Foreskin fibroblast (primary cell): ENCODE measurements at places on chromosomes 1 and 21.

- DNase-seq = peak; percentile 54
These were observed at the start of gene FAM78B for GRCh38 chr1:166166698-166167571. Gene FAM78B, minus strand, starts transcription at chr1:166167001. Its CDS starts 753 bp downstream, at chr1:166166248.

GRCh38 chr1:63087966-63088365 is 234.4 kb upstream of the FOXD3 start:
- peak; percentile 4 for DNase-seq

DNA sequence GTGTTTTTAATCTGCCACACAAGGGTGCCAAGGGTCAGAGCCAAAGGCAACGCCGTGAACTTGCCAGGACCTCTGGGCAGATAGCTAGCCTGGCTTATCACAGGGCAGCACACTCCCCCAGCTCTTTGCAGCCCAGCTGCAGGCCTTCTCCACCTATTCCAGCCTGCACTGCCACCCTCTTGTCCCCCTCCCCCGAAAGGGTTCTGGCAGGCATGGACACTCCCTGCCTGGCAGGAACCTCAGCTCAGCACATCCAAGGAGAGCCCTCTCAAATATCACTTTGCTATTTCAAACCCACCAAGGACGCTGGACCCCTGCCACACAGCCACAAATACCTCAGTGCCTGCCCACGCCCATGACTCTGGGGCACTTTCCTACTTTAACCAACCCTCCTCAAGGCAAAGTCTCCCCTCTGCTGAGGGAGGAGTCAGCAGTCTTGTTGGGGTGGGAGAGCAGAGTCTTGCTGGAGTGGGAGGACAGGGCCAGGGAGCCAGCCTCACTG is 9.1 kb downstream of the SSBP3 start:
- DNase-seq = no peak

DNA sequence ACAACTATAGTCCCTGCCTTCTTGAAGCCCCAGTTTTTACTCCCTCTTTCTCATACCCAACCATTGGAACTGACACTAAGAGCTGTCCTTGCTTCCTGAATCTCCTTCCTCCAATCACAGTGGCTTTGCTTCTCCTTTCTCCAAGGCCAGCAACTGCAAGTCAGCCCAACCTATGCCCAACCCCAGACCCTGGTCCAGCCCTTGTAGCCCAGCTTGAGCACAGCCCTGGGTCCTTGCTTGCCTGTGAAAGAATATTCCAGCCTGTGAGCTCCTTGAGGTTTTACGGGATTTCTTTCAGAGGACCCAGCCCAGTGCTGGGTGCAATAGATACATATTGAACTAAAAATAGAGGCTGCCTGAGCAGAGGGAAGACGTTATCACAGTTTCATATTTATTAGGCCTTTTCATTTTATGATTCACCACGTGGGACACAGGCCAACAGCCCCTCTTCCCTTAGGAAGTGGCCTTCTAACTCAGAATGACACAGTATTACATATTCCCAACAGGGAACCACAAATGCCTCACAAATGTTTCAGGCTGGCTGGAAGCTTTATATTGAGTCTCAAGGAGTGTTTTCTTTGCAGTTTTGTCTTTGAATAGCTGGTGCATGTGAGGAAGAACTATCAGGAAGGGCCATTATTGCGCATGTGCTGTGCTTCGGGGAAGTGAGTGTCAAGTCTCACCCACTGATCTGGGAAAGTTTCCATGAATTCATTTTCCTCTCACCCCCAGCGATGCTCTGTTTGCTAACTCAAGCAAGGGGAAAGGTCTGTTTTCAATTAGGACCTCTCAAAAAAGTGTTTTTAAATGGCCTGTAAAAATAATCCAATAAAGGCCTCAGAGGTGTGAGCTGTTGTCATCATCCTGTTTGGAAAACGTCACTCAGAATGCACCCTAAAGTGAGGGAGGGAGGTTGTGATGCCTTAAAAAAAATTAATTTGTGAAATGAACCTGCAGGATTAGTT is 92.3 kb upstream of the NFIA start:
- peak; percentile 96 for DNase-seq

- DNase-seq = no peak
These were observed 113.0 kb upstream of the SLC25A33 start for GRCh38 chr1:9426291-9426711.

DNA sequence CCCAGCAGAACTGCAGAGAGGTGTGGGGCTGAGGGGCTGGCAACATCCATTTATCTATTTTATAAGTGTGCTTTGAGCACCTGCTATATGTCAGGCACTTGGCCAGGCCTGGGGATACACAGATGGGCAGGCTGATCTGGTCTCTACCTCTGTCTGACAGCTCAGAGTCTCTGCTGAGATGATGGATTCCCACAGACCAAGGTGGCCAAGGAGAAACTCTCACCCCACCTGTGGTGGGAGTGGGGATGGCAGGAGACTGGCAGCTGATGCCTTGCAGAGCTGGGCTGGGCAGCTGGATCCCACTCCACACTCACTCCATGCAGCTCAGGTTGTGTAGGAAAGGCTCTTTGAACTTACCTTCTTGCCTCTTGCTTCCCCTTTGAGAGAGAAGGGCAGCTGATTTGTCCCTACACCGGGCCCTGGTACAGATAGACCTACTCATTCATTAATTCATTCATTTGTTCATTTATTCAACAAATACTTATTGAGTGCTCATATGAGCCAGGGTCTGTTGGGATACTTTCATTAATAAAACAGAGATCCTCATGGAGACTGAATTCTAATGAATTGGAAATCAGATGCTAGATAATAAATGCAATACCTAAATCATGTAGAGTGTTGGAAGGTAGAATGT is 9.0 kb downstream of the ADORA1 start:
- no peak for DNase-seq

- no peak for DNase-seq
These were observed 144.2 kb upstream of the KRTAP19-8 start for GRCh38 chr21:31182231-31183140.

- DNase-seq = no peak
These were observed 4.8 kb downstream of the ABCB10 start for GRCh38 chr1:229553621-229554130.

- no peak for DNase-seq
These were observed 64.3 kb downstream of the ZNF281 start for GRCh38 chr1:200345520-200345919.

DNA sequence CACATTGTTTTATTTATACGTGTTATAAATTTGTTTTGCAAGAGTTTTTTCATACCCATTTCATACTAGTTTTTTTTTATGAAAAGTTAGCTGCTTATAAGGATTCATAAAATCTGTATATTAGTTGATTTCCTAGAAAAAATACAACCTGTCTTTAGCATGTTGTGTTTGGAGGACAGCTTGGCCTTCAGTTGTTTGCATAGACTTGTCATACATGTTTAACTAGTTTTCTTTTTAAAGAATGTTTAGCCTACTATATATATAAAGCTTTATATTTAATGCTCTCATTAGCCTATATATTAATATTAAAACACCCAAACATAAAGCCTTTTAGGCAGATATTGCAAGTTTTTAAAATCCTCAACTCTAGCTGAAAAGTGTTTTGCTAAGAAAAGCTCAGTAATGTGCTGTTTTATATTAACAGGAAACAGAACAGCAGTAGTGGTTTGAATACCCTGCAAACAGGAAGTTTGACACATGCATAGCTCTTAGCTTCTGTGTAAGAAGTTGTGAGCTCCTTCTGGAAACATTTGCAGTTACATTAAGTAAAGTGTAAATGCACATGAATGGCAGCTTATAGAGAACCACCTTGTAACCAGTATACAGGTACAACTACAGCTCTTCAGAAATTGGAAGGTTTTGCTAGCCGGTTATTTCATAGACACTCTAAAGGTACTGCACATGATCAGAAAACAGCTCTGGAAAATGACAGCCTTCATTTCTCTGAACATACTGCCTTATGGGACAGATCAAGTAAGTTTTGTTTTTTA is at the start of gene PRKACB:
PRKACB (plus strand) TSS at position 476 of the 770 bp plus-strand sequence; CDS start at position 567, 91 bp downstream.
- DNase-seq = peak; percentile 29

GRCh38 chr1:224192082-224192788 is 9.2 kb downstream of the DEGS1 start:
- DNase-seq = no peak

GRCh38 chr1:23570001-23570691 is 10.8 kb upstream of the ID3 start:
- DNase-seq = no peak

DNA sequence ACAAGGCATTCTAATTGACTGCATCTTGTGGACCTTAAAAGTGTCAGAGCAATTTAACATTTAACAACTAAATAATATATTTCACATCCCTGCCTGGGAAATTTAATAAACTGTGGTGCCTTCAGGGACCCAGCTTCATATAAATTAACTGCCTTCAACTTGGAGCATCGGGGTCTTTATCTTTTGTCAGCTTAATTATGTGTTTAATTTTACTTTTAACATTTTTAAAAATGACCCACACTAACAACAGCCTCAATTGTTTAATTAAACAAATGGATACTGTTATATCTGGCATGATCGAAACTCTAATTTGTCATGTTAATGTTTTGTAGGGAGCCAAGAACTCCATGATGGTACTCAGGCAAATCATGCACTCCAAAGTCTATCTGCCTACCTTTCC is 389.3 kb upstream of the BEND5 start:
- DNase-seq = no peak

- no peak for DNase-seq
These were observed 40.9 kb upstream of the PADI1 start for GRCh38 chr1:17163789-17164666.

GRCh38 chr1:198556971-198557370 is 16.5 kb upstream of the ATP6V1G3 start:
- DNase-seq = no peak

DNA sequence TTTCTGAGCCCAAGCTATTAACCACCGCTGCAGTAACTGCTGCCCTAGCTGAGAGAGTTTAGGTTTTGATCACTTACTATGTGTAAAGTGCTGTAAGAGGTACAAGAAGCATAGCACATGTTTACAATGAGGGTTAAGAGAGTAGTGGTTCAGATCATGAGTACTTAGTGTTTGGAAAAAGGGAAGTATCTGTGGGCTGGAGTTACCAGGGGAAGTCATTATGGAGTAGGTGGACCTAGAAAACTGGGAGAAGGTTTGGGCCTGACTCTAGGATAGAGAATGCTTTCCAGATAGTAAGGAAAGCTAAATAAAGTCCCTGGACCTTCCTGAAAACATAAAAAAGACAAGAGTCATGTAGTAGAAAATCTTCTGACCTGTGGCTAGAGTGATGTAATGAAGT is 149.6 kb upstream of the PLXNA2 start:
- DNase-seq = no peak

DNA sequence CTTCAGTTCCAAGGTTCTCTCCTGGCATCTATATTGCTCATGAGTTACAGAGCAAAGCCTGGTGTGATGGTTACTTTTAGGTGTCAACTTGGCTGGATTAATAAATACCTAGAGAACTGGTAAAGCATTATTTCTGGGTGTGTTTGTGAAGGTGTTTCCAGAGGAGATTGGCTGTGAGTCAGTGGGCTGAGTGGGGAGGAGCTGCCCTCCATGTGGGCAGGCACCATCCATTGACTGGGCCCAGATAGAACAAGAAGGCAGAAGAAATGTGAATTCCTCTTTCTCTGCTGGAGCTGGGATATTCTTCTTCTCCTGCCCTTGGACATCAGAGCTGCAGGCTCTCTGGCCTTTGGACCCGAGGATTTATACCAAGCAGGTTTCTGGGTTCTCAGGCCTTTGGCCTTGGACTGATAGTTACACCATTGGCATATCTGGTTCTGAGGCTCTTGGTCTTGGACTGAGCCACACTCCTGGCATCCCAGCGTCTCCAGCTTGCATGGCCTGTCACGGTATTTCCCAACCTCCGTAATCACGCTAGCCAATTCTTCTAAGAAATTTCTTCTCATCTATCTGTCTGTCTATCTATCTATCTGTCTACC is 44.5 kb downstream of the B3GALT5 start:
- no peak for DNase-seq

- DNase-seq = peak; percentile 85
These were observed 154.0 kb downstream of the PSMG1 start for GRCh38 chr21:39029086-39029755.

- DNase-seq = no peak
These were observed 67.6 kb downstream of the TBX19 start for GRCh38 chr1:168348146-168348709.

DNA sequence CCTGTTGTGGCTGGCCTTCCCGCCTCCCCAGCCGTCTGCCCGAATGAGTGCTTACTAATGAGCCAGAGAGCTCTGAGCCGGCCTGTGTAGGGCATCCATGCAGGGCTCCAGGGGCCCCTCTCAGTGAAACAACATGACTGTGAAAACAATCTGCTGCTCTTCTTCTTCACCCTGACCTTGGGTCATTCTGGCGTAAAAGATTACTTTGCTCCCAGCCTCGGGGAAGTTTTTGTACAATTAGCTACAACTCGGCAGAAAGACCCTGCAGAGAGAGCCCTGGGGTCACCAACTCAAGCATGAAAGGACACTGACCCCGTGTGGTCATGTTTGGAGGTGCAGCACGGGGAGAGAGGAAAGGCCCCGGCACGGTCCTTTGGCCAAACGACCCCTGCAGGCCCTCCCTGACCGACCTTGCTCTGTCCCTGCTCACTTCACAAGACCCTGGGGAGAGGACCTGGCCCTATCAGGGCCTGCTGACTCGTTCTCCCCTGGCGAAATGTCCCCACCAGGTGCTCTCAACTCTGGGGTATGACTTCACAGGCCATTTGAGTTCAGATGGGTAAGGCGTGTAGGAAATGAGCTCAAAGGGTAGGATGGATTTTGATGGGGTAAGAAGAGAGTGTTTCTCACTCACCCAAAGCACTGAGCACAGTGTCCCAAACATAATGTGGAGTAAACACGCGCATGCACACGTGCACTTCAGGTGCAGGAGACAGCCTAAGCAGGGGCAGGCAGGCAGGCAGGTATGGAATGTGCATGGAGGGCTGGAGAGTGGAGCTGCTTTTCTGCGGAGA is 22.9 kb upstream of the FAM20B start:
- peak; percentile 27 for DNase-seq

DNA sequence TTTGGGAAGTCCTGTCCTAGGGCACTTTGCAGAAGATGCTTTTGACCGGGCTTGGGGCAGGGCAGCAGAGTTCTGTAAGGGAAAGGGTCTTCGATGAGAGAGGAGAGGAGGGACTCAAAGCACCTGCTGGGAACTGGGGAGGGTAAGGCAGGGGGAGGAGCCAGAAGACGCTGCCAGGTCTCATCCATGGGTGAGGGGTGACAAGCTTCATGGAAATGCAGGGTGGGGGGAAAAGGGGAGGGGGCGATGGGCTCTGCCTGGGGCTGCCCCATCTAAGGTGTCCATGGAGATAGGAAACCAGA is 20.9 kb upstream of the C2CD2 start:
- DNase-seq = no peak

GRCh38 chr1:14923727-14924452 is 229.7 kb upstream of the TMEM51 start:
- peak; percentile 80 for DNase-seq

GRCh38 chr1:10539411-10540043 is 64.8 kb downstream of the PEX14 start:
- no peak for DNase-seq
